Purkinje cell (primary cell): ENCODE measurements at places on chromosomes 11 and 22. TPM values are rescaled to one million over a fixed set of nuclear protein-coding genes. Genes with fewer than 3 reads are reported as not detected.

PTPRCAP gene
- 1.0 TPM in 1 of 2 replicates, not detected in the other for polyA plus RNA-seq

OR52E5 gene
- polyA plus RNA-seq, result not detected in 2 replicates

PNPLA3 gene
- polyA plus RNA-seq, result 0.11 TPM in 1 of 2 replicates, not detected in the other

RFPL3 gene
- polyA plus RNA-seq, result not detected in 2 replicates
